Mucosa of gallbladder (tissue), 1 donor: ENCODE measurements at places on chromosomes 13 and 19.

- no peak for DNase-seq
These were observed 64.6 kb downstream of the SERP2 start for GRCh38 chr13:44438234-44438579.

- no peak for DNase-seq
These were observed 2.8 kb downstream of the GRK1 start for GRCh38 chr13:113669755-113670341.

DNA sequence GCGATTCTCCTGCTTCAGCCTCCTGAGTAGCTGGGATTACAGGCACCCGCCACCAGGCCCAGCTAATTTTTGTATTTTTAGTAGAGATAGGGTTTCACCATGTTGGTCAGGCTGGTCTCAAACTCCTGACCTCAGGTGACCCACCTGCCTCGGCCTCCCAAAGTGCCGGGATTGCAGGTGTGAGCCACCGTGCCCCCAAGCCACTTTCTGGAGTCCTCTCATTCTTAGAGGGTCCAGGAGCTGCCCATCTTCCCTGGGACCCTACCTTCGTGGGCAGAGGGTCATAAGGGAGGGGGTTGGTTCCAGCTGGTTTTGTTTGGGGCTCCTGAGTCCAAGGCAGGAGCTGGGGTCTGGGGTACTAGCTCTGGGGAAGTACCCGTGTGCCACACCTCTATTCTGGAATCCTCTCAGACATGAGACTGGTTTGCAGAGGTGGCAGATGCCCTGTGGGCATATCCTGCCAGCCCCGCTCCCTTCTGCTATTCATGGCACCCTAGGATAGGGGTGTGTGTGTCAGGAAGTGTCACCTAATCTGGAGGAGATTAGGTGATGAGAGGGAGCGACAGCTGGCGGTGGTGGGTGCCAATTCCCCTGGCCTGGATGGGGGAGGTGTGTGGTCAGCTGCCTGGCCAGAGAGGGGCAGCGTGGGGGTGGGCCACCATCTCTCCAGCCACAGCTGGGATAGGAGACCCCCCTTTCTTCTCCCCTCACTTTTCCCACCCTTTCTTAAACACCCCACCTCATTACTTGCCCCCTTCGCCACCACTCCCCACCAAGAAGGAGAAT, 2.1 kb downstream of the PRMT1 start:
- no peak for DNase-seq

DNA sequence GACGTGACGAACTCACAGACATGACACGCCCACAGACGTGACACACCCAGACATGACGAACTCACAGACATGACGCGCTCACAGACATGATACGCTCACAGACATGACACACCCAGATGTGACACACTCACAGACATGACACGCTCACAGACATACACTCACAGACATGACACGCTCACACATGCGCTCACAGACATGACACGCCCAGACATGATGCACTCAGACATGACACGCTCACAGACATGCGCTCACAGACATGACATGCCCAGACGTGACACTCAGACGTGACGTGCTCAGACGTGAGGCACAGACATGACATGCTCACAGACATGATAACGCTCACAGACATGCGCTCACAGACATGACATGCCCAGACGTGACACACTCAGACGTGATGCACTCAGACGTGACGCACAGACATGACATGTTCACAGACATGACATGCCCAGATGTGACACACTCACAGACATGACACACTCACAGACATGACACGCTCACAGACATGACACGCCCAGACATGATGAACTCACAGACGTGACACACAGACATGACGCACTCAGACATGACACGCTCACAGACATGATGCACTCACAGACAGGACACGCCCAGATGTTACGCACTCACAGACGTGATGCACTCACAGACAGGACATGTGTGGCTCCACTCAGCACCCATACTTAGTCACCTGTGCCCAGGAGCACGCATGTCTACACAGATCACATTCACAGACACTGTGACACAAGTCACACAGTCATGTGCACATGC, 8.1 kb downstream of the ERFL start:
- DNase-seq = no peak

GRCh38 chr19:39246951-39247669, 1.5 kb downstream of the IFNL4 start:
- DNase-seq = peak; percentile 23
